ENCODE measurements at places on chromosomes 2 and 18.

DNA sequence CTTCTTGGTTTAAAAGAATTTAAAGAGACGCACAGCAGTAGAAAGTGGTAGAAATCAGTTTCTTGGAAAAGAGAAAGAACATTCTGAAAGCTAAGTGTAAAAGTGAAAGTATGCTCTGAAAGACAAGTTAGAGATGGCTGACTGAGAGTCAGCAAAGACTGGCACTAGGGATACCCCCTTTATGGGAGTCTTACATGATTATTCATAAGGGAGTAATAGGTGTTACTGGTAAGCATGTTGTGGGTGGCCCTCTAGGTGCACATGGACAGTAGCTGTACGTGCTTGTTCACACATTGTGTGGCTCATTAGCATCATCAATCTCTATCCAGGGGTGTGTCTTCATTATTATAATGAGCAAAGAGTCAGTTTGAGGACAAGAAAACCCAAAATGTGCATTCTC lies 816.2 kb downstream of the CBLN2 start:
- DNase-seq = no peak

DNA sequence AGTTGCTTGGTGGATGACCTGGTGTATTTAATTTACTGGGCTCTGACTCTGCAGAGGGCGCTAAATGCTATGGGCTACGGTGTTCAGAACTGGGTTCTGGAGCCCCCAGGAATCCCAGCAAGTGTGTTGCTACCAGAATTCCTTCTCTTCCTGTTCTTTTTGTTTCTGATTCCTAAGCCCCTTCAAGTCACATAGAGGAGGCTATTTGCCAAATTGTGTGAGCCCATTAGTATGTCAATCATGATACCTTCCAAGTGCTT lies 358.2 kb upstream of the SPRED2 start:
- no peak for DNase-seq

GRCh38 chr18:80200932-80201672 lies 46.2 kb downstream of the PARD6G start:
- DNase-seq = no peak

DNA sequence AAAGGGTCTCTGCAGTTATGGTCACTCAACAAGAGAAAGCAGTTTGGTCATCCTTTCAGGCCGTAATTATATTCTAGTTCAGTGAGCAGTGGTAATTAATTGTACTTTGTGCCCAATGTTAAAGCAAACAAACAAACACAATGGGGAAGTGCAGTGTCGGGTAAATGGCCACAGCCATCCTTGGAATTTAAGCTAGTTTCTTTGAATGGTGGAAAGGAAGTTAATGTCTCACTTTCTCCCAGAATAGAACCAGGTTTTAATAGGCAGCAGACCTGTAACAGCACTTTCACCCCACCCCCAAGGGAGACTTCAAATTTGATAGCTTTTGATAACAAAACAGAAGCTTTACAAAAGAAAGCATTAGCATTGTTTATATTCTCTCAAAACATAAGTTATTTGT lies 20.0 kb upstream of the ITGAV start:
- DNase-seq = no peak

DNA sequence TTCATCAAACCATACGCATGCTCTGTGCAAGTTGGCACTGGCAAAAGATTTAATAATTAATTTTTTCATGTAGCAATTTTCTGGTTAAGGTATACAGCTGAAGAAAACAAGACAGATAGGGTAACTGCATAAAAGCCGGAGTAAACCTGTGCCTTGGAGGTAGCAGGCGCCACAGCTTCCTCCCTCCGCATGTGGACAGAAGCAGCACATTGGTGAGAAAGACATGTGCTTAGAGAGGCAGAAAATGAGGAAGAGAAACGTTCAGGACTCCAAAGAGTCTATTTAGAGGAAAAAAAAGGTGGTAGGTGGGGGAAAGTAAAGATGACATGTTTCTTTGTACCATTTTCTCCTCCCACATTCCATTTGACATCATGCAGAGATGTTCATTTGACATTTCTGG lies 9.3 kb downstream of the ST6GAL2 start:
- no peak for DNase-seq

DNA sequence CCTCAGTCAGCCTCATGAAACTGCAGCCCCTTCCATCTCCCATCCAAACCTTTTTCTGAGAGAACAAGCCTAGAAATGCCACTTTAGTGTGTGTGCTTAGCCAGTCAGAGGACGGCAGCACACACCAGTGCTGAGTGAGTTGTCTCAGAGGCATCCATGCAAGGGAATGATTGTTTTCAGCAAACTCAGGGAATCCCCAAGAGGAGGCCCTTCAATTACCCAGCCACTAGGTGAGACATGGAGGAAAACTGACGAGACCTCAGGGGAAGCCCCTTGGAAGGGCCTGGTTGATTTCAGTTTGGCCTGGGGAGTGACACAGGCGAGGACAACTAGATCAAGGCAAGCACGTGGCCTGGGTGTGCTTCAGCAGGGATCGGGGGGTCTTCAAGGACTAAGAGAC lies 49.7 kb downstream of the APOB start:
- DNase-seq = no peak

- no peak for DNase-seq
Observed at GRCh38 chr2:241865957-241866789, 3.4 kb upstream of the RTP5 start.

DNA sequence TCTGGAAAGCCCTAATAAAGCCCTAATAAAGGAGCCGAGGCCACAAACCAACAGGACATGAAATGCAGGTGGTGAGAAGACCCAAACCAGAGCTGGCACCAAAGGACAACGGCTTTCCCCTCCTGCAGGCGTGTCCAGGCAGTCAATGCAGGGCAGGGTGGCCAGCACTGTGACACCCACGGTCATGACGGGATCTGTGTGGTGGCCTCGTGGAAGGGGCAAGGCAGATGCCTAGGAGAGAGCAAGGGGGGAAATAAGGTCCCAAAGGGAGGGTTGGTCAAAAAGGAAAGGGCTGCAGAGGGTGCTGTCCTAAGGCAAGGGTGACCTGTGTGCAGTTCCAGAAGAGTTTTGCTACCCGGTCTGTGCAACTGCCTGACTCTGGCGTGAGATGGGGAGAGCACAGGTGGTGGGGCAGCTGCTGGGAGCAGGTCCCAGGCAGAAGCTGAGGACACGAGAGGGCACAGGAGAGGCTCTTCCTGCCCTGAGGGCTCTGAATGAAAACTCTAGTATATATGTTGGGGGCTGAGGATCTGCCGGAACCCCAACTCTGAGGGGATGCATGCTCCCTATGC lies 156.7 kb downstream of the TPO start:
- no peak for DNase-seq

All from LoVo (cell line).